ENCODE measurements at places on chromosomes 2 and 18. TPM values are rescaled to one million over a fixed set of nuclear protein-coding genes. Genes with fewer than 3 reads are reported as not detected.

SERPINB4 gene
- not detected for total RNA-seq

FOXD4L1 gene
- total RNA-seq: not detected

C2orf80 gene
- total RNA-seq: not detected

MDH1B gene
- total RNA-seq: 15.5 TPM

ITPRIPL1 gene
- 0.75 TPM for total RNA-seq

HAT1 gene
- 41.1 TPM for total RNA-seq

SF3B6 gene
- total RNA-seq: 157 TPM

DNA sequence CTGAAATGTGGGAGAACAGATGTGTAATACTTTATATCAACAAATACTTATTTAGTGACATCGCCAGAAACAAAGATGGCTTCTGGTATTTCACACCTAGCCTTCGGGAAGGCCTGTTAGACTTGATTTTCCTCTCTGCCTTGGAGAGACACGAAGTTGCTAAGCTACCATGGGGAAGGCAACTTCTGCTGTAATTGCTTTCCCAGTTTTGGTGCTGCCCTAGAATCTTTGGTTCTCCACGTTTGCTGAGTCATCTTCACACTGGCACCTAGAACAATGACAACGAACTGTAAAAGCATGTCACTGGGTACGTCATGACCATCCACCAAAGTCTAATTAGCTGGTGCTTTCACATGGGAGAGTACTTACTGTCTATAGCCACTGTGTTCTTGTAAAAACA is 58.7 kb upstream of the ACTR3 start:
- H3K4me1 ChIP-seq: peaks cover 11% of the 10 kb centered on the region
- no peak overlapping the region for H3K4me3 ChIP-seq

DNA sequence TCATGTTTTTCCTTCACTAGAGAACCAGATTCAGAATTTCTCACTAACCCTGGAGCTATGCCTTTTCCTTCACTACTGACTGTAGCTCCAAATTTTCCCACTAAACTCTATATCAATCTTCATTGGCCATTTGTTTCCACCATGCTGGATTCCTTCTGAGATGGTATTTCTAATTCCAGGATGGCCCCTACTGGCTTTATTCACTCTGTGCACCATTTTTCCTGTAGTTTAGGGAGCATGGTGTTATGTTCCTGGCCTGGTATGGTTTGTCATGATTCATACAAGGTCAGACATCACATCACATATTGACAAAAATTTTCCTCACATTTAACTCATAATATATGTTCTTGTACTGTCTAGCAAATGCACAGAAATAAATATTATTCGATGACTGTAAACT is 229.2 kb upstream of the TFPI start:
- DNase-seq: no peak
- no peaks in the 10 kb centered on the region for H3K27me3 ChIP-seq
- no peaks in the 10 kb centered on the region for H3K4me1 ChIP-seq
- no peaks in the 10 kb centered on the region for H3K36me3 ChIP-seq
- H3K27ac ChIP-seq: no peak overlapping the region
- no peak overlapping the region for H3K4me3 ChIP-seq

GRCh38 chr2:142756430-142756829 is 121.0 kb upstream of the KYNU start:
- H3K36me3 ChIP-seq: no peaks in the 10 kb centered on the region
- H3K27me3 ChIP-seq: no peaks in the 10 kb centered on the region
- DNase-seq: no peak
- no peak overlapping the region for H3K27ac ChIP-seq
- H3K4me3 ChIP-seq: no peak overlapping the region

DNA sequence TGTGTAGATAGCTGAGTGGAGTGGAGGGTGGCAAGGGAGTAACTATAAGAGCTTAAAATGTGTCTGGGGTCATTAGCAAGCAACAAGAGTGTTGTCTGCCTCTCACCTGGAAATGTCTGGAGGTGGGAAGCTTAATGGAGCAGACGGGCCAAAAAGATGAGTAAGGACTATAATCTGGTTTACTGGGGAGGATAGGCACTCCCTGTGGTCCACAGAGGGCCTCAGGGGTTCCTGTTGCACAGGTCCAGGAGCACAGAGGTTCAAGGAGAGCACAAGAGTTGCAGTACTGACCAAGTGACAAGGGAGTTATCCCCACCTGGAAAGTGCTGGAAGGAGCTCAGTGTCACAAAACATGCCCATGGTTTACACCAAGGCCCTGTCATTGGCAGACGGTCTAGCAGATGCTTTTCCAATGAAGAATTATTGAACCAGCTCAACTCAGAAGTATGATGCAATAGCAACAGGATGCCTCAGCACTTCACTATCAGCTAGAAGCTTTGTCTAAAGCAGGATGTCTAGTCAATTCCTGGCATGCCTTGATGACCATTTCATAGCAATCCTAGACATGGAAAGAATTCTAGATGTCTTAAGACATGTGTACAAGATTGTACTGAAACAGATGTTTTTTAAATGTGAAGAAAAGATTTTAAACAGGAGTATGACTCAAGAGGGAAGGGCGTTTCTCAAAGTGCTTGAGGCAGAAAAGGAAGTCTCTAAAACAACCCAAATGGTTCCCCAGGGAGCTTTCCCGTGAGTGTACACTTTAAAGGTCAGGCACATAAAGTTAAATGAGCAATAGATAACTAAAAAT is 62.9 kb upstream of the SERPINE2 start:
- no peaks in the 10 kb centered on the region for H3K27me3 ChIP-seq
- H3K4me3 ChIP-seq: no peak overlapping the region
- H3K4me1 ChIP-seq: no peaks in the 10 kb centered on the region
- no peaks in the 10 kb centered on the region for H3K36me3 ChIP-seq
- no peak overlapping the region for H3K27ac ChIP-seq

DNA sequence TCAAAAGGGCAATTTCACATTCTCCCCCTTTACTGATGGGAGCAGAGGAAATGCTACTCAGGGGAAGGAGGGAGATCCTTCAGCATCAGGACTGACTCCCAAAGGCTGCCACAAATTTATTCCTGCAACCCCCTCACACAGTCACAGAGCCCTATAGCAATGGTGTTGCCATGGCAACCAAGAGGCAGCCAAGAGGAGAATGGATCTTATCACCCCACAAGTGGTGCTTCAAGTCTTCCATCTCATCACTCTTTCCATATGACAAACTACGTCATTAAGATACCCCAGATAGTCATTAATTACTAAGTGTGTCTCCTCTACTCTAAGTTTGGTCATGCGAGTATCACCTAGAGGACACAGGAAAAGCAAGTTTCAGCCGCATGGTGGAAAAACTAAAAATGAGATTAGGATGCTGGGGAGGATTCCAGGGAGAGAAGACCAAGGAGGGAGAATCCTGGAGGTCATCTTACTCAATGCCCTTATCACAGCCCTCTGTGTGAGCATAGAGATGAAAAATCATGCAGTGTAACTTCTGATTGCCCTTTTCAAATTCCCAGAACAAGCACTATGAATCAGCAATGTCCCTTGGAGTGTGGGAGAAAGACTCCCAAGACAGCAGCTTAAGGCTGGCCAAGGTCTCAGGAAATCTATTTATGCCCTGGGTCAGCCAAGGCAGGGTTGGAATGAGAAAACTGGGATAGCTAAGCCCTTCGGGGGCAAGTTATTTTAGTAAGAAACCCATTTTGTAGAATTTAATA is 885.7 kb upstream of the KLHL29 start:
- no peaks in the 10 kb centered on the region for H3K27me3 ChIP-seq
- no peaks in the 10 kb centered on the region for H3K36me3 ChIP-seq
- H3K4me1 ChIP-seq: no peaks in the 10 kb centered on the region
- DNase-seq: no peak

DNA sequence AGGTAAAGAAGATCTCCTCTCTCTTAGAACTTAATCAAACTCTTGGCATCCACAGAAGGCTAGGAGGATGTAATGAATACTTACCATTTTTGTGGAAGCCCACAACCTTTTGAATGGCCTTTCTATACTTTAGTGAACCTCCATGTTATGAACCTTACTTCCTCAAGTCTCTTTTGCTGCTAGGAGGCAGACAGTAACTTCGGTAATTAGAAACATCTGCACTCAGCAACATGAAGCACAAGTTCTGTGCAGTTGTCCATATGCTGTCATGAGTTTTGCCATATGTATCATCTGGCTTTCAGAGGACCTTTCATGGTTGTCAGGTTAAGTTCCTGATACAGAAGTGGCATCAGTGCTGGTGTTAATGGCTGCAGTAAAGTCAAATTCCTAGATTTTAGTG is 50.4 kb downstream of the PDK1 start:
- H3K4me3 ChIP-seq: no peak overlapping the region
- no peaks in the 10 kb centered on the region for H3K27me3 ChIP-seq
- no peaks in the 10 kb centered on the region for H3K36me3 ChIP-seq
- DNase-seq: no peak
- H3K27ac ChIP-seq: no peak overlapping the region

- no peaks in the 10 kb centered on the region for H3K4me1 ChIP-seq
- H3K4me3 ChIP-seq: no peak overlapping the region
- DNase-seq: no peak
- no peak overlapping the region for H3K27ac ChIP-seq
- no peaks in the 10 kb centered on the region for H3K36me3 ChIP-seq
- no peaks in the 10 kb centered on the region for H3K27me3 ChIP-seq
These were observed 834.4 kb upstream of the NRXN1 start for GRCh38 chr2:51866361-51866760.

- DNase-seq: no peak
- no peaks in the 10 kb centered on the region for H3K36me3 ChIP-seq
- H3K4me3 ChIP-seq: no peak overlapping the region
- H3K27ac ChIP-seq: no peak overlapping the region
These were observed 254.4 kb upstream of the HS6ST1 start for GRCh38 chr2:128573116-128573515.

GRCh38 chr2:19810148-19810547 is 91.6 kb downstream of the TTC32 start:
- no peak overlapping the region for H3K27ac ChIP-seq
- H3K36me3 ChIP-seq: no peaks in the 10 kb centered on the region
- H3K4me1 ChIP-seq: no peaks in the 10 kb centered on the region
- H3K4me3 ChIP-seq: no peak overlapping the region

DNA sequence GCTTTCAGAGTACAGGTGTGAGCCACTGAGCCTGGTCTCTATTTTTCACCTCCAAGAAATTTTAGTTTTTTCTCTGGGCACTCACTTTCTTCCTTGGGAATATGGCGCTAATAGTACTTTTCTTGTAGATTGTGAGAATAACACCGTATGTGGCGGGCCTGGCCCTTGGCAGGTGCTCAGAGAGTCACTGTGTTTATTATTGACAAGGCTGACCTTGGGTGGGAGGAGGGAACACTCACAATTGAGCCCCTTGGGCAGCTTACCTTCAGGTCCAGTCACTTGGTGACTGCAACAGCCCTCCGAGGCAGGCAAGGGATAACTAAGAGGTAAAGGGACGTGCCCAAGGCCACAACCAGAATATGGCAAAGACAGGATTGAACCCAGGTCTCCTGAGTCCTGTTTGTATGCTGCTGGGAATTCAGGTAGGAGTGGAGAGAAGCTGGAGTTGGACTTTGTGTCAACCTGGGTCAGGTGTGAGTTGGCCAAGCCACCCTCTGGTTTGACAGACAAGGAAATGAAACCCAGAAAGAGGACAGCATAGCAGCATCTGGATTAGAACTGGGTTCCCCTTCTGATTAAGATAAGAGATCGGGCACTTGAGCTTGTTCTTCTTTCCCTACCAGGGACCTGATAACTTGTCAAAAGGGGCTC is 2.8 kb upstream of the STK25 start:
- H3K36me3 ChIP-seq: no peaks in the 10 kb centered on the region
- DNase-seq: no peak
- H3K27me3 ChIP-seq: no peaks in the 10 kb centered on the region

DNA sequence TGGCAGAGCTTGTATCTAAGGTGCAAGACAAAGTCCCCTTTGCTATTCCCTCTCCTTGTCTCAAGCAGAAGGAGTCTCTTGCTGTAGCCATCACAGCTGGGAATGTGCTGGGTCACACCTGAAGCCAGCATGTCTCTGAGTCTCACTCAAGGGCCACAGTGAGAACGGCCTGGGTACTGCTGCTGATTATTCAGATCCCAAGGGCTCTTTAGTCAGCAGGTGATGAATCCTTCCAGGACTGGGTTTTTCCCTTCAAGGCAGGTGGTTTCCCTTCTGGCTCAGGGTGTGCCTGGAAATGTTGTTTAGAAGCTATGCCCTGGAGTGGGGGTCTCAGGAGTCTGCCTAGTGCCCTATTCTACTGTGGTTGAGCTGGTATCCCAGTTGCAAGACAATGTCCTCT is 356.3 kb downstream of the PARD3B start:
- DNase-seq: no peak
- H3K36me3 ChIP-seq: no peaks in the 10 kb centered on the region
- H3K4me3 ChIP-seq: no peak overlapping the region
- no peak overlapping the region for H3K27ac ChIP-seq
- no peaks in the 10 kb centered on the region for H3K27me3 ChIP-seq

DNA sequence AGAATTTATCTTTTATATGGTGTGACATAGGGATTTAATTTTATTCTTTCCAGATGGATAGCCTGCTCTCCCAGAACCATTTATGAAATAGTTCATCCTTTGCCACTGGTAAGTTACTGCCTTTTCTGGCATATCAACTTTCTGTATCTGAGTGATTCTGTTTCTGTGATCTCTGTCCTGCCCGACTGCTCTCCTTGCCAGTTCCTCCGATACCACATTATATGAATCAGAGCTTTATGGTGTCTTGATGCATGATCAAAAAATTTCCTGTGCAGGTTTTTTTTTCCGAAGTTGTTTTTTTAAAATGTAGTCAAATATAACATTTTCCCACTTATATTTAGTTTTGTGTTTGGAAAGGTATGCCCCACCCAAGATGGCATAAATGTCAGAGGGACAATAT is 242.5 kb downstream of the CYP26B1 start:
- H3K4me1 ChIP-seq: no peaks in the 10 kb centered on the region
- H3K27ac ChIP-seq: no peak overlapping the region
- no peaks in the 10 kb centered on the region for H3K36me3 ChIP-seq
- H3K4me3 ChIP-seq: no peak overlapping the region
- DNase-seq: no peak

- H3K4me3 ChIP-seq: peak overlapping the region; percentile 80
- H3K27me3 ChIP-seq: no peaks in the 10 kb centered on the region
- H3K36me3 ChIP-seq: no peaks in the 10 kb centered on the region
- DNase-seq: no peak
- peak overlapping the region; percentile 77 for H3K27ac ChIP-seq
- H3K4me1 ChIP-seq: peaks cover 5% of the 10 kb centered on the region
These were observed 118.7 kb upstream of the MSTN start for GRCh38 chr2:190181123-190181669.
